Hematopoietic multipotent progenitor cell treated with erythropoietin and hydrocortisone succinate and interleukin-3 and kit ligand, for 6 days (in vitro differentiated cells): ENCODE measurements at places on chromosomes 1 and 21.

- DNase-seq: no peak
Measured at GRCh38 chr1:79325705-79326104, 319.2 kb upstream of the ADGRL4 start.

GRCh38 chr1:186550832-186551231 is 89.9 kb upstream of the PDC start:
- no peak for DNase-seq

DNA sequence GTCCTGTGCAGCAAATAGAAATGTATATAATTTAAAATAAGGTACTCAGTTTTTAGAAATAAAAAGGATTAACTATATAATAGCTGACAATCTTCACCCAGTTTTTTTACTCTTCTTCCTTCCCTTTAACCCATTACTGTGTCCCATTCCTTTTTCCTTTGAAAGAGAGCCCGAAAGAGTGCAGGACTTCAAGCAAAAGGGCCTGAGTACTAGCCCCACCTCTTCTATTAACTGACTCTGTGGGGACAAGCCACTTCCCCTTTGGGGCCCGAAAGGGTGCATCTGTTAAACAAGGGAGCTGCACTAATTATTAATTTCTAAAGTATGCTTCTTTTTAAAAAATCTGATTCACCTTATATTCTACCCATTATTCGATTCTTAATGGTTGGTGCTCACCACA is 3.3 kb downstream of the USP24 start:
- peak; percentile 78 for DNase-seq

DNA sequence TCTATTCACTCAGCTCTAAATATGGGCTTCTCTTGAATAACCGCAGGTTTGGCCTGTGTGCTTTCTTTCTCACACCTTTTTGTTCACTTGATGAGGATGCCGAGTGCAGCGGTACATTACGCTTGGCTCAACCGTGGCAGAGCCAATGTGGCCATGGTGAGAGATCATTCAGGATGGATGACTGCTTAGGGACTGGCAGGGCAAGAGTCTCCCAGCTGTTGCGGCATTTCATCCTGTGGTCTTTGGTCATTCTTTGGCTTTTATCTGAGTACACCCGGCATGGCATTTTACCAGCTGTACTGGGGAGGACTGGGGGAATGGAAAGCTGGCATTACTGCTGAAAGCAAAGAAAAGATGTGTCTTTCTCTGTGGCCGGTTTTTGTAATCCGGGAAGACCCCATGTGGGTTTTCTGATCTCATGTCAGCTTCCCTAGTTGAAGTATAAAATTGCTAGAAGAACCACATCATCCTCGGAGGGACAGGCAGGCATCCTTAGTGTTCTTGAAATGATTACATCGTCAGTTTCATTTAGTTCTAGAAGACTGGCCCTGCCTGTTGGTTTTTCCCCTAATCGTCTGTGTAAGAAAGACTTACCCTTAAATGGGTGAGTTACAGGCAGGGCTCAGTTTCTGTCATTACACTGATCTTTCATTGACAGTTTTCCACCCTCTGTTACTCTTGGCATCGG is 15.1 kb downstream of the PCP4 start:
- no peak for DNase-seq
